ENCODE measurements at places on chromosomes 4 and X.

DNA sequence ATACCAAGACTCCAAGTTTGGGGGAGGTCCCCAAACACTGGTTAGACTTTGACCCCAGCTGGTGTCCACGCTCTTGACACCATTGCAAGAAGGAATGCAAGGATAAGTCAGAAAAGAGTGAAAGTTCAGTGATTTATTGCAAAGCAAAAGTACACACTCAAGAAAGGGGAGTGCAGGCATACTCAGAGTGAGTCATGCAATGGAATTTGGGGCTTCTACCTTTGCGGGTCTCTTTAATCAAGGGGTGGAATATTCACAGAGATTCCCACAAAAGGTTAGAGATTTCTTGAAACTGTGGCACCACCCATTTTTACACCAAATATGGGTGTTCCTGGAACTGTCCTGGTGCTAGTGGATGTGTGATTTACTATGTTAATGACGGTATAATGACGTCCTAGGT is 5.2 kb upstream of the SMIM10L2A start:
- DNase-seq, result no peak

DNA sequence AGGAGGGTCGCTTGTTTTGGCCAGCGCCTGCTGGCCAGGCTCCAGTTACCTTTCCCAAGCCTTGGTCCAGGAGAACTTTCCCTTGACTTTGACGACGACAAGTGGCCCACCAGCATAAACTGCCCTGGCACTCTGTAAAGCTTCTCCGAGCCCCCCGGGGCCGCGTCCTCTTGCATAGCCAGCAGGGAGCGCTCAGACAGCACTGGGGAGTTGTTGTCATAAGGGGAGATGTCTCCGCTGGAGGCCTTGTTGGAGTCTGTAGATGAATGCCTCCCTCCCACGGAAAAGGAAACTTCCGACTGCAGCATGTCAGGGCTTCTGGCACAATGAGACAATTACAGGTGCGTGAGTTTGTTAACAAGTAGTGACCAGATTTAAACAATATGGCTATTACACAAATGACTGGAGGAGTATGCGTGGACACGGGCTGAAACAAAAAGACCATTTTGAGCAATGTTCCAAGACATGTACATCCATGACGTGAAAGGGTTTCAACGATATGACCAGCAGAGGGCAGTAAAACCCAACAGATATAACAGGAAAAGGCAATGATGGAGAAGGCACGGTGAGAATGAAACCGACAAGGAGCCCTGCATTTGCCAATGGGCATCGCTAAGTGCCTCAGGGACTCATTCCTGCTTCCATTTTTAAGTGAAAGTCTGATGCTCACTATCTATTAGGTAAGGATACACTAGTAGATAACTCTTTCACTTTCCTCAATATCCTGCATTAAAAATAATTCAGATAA is 33.0 kb downstream of the HCCS start:
- DNase-seq, result no peak

GRCh38 chr4:41145571-41146078 is 68.7 kb downstream of the APBB2 start:
- no peak for DNase-seq

DNA sequence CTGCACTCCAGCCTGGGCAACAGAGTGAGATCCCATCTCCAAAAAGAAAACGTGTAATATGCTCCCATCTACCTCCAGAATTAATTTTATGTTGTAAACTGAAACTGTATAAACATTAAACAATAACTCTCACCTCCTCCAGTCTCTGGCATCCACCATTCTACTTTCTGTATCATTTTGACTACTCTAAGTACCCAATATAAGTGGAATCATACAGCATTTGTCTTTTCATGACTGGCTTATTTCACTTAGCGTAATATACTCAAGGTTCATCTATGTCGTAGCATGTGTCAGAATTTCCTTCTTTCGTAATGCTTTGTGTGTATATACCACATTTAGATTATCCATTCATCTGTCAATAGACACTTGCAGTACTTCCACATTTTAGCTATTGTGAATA is 20.6 kb downstream of the F8 start:
- no peak for DNase-seq

- DNase-seq, result no peak
These were observed 14.6 kb upstream of the ATXN3L start for GRCh38 chrX:13334491-13334890.

- DNase-seq, result no peak
These were observed 138.2 kb downstream of the EMCN start for GRCh38 chr4:100379583-100380105.

- DNase-seq, result no peak
These were observed 148.9 kb upstream of the CPEB2 start for GRCh38 chr4:14853176-14853943.

DNA sequence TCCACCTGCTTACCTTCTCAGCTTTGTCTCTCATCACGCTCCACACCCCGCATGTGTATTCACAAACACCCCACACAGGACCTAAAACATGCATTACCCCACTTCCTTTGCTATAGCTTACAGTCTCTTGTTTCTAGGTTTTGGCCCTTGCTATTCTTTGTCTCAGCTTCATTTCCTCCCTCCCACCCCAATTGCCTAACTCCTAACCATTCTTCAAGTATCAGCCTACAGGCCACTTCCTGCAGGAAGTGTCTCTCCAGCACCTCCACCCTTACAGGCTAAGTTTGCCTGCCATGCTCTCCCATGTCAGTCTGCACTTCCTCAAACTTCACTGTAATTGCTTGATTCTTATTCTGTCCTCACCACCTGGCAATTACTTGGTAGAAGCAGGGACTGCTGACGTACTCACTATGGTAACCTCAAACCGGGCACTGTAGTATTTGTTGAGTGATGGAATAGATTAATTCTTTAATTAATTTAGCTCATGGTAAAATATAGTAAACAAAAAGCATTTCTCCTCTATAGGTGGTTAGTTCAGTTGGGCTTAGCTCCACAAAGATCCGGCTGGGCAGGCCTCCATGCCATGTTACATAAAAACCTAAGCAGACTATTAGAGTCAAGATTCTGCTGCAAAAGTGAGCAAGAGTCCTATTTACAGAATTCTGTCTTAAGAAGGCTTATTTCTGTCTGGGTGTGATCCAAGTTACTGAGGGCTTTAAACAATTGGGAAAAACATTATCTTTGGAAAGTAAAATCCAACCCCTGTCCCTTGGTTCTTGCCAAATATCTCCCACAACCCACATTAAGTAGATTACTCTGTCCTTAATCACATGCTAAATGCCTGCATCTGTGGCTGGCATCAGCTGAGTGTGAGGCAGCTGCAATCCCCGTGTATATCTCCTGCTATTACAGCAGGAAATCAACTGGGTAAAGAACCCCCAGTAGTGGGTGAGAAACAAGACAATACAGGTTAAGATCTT is 124.7 kb upstream of the CPEB2 start:
- no peak for DNase-seq

- DNase-seq, result no peak
These were observed 133.2 kb upstream of the ADAMTS3 start for GRCh38 chr4:72701987-72702819.

- no peak for DNase-seq
These were observed 278.3 kb downstream of the TECRL start for GRCh38 chr4:64130907-64131306.

DNA sequence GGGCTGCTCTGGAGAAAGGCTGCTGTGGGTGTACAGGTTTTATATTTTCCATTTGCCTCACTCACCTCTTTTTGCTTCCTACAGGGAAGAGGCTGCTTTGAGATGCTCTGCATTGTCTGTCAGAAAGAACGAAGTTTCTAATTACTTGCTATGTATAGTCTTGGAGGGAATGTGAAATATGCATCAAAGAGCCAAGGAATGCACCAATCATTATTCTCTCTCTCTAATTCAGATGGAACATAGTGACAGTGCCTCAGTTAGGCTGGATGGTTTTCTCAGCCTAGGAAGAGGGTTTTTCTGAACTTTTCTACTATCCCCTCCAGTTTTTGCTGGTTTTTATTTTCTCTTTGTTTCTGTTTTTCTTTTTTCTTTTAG is 106.8 kb upstream of the SLC4A4 start:
- no peak for DNase-seq

DNA sequence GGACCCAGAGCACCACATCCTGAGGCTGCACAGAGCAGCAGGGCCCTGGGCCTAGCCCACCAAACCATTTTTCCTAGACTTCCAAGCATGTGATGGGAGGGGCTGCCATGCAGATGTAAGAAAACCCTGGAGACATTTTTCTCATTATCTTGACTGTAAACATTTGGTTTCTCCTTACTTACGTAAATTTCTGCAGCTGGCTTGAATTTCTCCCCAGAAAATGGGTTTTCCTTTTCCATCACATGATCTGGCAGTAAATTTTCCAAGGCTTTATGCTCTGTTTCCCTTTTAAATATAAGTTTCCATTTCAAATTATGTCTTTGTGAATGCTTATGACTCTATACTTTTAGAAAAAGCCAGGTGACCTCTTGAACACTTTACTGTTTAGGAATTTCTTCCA is 945.9 kb upstream of the NDST4 start:
- no peak for DNase-seq

DNA sequence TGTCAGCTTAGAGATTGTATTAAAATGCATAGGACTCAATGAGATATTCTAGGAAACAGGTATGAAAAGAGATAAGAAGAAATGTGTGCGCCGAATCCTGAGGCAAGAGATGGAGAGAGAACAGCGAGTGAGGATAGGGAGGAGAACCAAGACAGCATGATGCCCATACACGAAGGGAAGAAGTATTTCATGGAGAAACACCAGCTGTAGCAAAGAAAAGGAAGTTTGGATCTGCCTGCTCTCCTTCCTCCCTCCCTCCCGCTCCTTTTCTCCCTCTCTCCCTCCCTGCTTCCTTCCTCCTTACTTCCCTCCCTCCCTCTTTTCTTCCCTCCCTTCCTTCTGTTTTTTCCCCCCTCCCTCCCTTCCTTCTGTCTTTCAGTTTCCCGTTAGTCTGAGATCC is 318.6 kb upstream of the TAPT1 start:
- DNase-seq, result no peak
